ENCODE measurements at places on chromosomes 3 and 15.

DNA sequence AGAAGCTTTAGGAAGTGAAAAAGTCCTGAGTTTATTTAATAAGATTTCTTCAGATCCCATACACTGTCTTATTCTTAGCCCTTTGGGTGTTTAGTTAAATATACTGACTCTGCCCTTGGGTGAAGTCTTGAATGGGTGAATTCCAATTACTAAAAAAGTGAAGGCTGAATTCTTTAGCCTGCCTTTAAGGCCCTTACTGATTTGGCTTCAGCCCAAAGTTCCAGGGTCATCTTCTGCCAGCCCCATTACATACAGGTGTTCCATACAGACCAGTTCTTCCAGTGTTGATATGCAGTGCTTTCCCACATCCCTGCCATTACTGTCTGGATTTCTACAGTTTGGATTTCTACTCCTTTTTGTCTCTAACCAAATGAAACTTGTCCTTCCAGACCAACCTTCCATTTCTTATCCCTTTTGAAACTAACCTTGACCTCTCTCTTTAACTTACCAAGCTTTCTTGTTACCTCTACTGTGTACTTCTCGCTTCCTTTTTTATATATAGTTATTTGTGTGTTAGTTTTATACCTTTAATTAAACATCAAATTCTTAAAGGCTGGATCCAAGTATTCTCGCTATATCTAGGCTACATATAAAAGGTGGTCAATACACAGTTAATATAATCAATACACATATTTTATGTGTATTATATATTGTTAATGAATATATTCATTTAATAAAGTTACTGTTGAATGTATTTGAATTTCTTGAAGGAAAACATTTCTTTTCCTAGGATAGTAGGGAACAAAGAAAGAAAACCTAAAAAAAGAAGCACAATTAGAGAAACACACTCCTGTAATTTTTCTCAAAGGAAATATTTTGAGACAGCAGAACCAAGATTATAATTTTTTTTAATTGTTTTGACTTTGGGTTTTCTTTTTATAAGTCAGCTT is 15.0 kb downstream of the MBNL1 start:
- no peak overlapping the region for H3K27ac ChIP-seq
- H3K4me1 ChIP-seq, result peaks cover 19% of the 10 kb centered on the region
- DNase-seq, result no peak

- no peak for DNase-seq
- no peaks in the 10 kb centered on the region for H3K36me3 ChIP-seq
- H3K4me1 ChIP-seq, result no peaks in the 10 kb centered on the region
- no peak overlapping the region for H3K27ac ChIP-seq
- H3K27me3 ChIP-seq, result no peaks in the 10 kb centered on the region
These were observed 8.5 kb downstream of the TMEM212 start for GRCh38 chr3:171851660-171852058.

DNA sequence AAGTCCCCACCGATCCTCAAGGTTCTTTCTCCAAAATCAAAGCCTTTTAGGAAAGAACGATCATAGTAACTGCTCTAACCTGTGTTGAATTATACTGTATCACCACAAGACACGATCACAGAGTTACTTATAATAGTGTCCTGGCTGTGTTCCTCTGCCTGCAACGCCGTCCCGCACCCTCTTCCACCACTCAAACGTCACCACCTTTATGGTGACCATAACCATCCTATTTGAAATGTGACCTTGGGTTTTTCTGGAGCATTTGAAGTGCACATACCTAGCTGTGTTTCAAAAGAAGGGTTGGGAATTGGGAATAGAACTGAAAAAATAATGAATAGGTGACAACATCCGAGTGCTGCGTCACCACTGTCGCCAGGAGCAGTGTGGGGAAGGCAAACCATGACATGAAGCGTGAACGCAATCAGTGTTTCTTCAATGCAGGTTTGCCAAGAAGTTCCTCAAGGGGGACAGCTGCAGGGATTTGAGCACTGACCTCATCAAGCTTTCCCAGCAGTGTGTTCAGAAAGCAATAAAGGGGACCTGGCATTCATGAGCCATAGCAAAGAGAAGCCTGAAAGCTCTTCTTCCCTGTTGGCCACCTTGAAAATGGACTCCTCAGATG is 769 bp upstream of the SELENOS start:
- peak overlapping the region; percentile 57 for H3K4me3 ChIP-seq
- peaks cover 5% of the 10 kb centered on the region for H3K4me1 ChIP-seq

GRCh38 chr3:34782871-34783270 is 856.5 kb upstream of the ARPP21 start:
- DNase-seq, result no peak
- no peak overlapping the region for H3K27ac ChIP-seq
- H3K27me3 ChIP-seq, result no peaks in the 10 kb centered on the region
- no peaks in the 10 kb centered on the region for H3K4me1 ChIP-seq
- H3K36me3 ChIP-seq, result no peaks in the 10 kb centered on the region

GRCh38 chr15:25481208-25481859 is 42.5 kb upstream of the UBE3A start:
- no peak for DNase-seq
- H3K27ac ChIP-seq, result no peak overlapping the region
- H3K4me1 ChIP-seq, result no peaks in the 10 kb centered on the region
- H3K36me3 ChIP-seq, result no peaks in the 10 kb centered on the region

DNA sequence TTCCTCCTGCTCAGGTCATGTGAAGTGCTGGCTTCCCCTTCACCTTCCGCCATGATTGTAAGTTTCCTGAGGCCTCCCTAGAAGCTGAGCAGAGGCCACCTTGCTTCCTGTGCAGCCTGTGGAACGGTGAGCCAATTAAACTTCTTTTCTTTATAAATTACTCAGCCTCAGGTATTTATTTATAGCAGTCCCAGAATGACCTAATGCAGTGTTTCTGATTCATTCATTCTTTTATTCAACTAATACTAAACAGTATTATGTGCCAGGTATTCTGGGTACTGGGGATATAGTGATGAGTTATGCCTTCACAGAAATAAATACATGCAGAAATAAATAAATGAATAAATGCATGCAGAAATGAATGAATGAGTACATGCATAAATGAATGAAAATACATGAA is 41.9 kb downstream of the EDEM1 start:
- H3K4me3 ChIP-seq, result no peak overlapping the region
- no peak overlapping the region for H3K27ac ChIP-seq
- no peaks in the 10 kb centered on the region for H3K36me3 ChIP-seq
- H3K4me1 ChIP-seq, result no peaks in the 10 kb centered on the region
- peaks cover 13% of the 10 kb centered on the region for H3K27me3 ChIP-seq

- no peak overlapping the region for H3K4me3 ChIP-seq
- peak overlapping the region; percentile 54 for H3K27ac ChIP-seq
- peaks cover 34% of the 10 kb centered on the region for H3K4me1 ChIP-seq
- no peaks in the 10 kb centered on the region for H3K36me3 ChIP-seq
- no peaks in the 10 kb centered on the region for H3K27me3 ChIP-seq
- DNase-seq, result no peak
These were observed 152.7 kb downstream of the SUCNR1 start for GRCh38 chr3:152026033-152026556.

- no peak overlapping the region for H3K4me3 ChIP-seq
- H3K27ac ChIP-seq, result no peak overlapping the region
- DNase-seq, result no peak
- H3K4me1 ChIP-seq, result peaks cover 21% of the 10 kb centered on the region
- H3K36me3 ChIP-seq, result no peaks in the 10 kb centered on the region
These were observed 6.7 kb downstream of the IDH2 start for GRCh38 chr15:90095521-90095959.

DNA sequence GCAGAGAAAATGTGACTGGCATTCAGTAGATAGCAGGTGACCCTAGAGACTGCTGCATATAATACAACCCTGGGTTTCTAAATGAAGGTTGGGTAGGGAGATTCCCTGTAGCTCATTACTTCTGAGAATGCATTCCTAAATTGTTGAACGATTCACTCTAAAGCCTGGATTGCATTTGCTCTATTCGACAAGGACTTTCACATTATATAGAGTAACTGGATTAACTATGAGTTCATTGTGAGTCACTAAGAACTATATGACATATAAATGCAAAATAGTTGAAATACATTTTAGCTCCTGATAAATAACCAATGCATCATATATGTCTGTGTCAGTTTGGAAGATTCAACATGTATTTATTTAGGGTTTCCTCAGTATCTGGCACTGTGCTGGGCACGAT is 294.7 kb upstream of the CCDC54 start:
- no peaks in the 10 kb centered on the region for H3K36me3 ChIP-seq
- DNase-seq, result no peak
- no peaks in the 10 kb centered on the region for H3K27me3 ChIP-seq
- H3K27ac ChIP-seq, result no peak overlapping the region
- H3K4me1 ChIP-seq, result no peaks in the 10 kb centered on the region

- H3K4me1 ChIP-seq, result peaks cover 32% of the 10 kb centered on the region
- peaks cover 3% of the 10 kb centered on the region for H3K36me3 ChIP-seq
- peak overlapping the region; percentile 90 for H3K27ac ChIP-seq
- H3K27me3 ChIP-seq, result no peaks in the 10 kb centered on the region
- H3K4me3 ChIP-seq, result peak overlapping the region; percentile 57
These were observed 65.2 kb downstream of the FNDC3B start for GRCh38 chr3:172104471-172105072.

GRCh38 chr3:117955196-117955595 is 1079.5 kb downstream of the IGSF11 start:
- H3K4me1 ChIP-seq, result no peaks in the 10 kb centered on the region
- no peaks in the 10 kb centered on the region for H3K27me3 ChIP-seq
- H3K36me3 ChIP-seq, result no peaks in the 10 kb centered on the region
- DNase-seq, result no peak
- H3K27ac ChIP-seq, result no peak overlapping the region

- no peaks in the 10 kb centered on the region for H3K27me3 ChIP-seq
- H3K36me3 ChIP-seq, result no peaks in the 10 kb centered on the region
- H3K4me1 ChIP-seq, result peaks cover 23% of the 10 kb centered on the region
- no peak overlapping the region for H3K27ac ChIP-seq
- no peak overlapping the region for H3K4me3 ChIP-seq
These were observed 2.0 kb upstream of the TPRG1 start for GRCh38 chr3:189169728-189170127.

DNA sequence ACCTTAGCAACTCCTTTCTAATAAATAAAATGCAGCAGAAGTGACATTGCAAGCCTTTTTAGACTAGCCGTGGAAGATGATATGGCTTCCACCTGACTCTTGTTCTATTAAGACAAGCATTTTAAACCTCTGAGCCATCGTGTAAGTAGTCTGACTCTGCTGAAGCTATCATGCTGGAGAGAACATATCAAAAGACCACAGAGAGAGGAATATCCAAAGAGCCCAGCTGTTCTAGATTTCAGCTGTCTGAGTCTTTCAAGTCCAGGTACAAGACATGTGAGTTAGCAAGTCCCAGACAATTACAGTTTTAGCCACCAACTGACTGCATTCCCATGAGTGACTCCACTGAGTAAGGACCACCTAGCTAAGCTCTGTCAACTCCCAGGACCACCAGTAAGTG is 517.0 kb upstream of the NAALADL2 start:
- no peak overlapping the region for H3K27ac ChIP-seq
- H3K36me3 ChIP-seq, result no peaks in the 10 kb centered on the region
- no peak for DNase-seq
- H3K27me3 ChIP-seq, result no peaks in the 10 kb centered on the region
- H3K4me3 ChIP-seq, result no peak overlapping the region
- H3K4me1 ChIP-seq, result no peaks in the 10 kb centered on the region

- H3K4me3 ChIP-seq, result no peak overlapping the region
- no peak overlapping the region for H3K27ac ChIP-seq
- H3K4me1 ChIP-seq, result no peaks in the 10 kb centered on the region
These were observed 11.8 kb downstream of the INO80 start for GRCh38 chr15:41104234-41104633.

DNA sequence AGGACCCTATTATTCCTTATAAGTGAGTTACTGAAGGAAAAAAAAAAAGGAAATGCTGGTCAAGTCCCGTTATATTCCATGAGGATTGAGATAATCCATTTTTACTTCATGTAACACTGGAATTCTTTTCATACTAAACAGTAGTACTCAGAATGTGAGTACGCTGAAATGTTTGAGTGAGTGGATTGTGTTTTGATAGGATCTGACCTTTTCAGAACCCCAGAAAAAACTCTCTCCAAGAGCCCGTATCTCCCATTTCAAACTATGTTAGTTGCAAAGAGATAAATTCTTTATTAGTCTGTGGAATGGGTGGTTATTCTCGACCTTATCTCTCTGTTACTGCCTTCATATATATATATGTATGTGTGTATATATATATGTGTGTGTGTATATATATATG is 2.5 kb upstream of the LPP start:
- H3K4me1 ChIP-seq, result peaks cover 25% of the 10 kb centered on the region
- H3K27ac ChIP-seq, result no peak overlapping the region
- H3K27me3 ChIP-seq, result no peaks in the 10 kb centered on the region
- H3K36me3 ChIP-seq, result no peaks in the 10 kb centered on the region
- DNase-seq, result no peak

- H3K27me3 ChIP-seq, result no peaks in the 10 kb centered on the region
- no peak overlapping the region for H3K4me3 ChIP-seq
- H3K4me1 ChIP-seq, result peaks cover 2% of the 10 kb centered on the region
- H3K36me3 ChIP-seq, result no peaks in the 10 kb centered on the region
- no peak overlapping the region for H3K27ac ChIP-seq
These were observed 109.1 kb downstream of the OPA1 start for GRCh38 chr3:193701953-193702635.
